Stomach (tissue), 19 donors: ENCODE measurements at places on chromosomes 13 and 19.

GRCh38 chr19:33100894-33101644 lies 20.1 kb downstream of the GPATCH1 start:
- peak; percentile 89 for DNase-seq

- DNase-seq, result no peak
Observed at GRCh38 chr13:99835442-99835841, 136.1 kb downstream of the ZIC5 start.

DNA sequence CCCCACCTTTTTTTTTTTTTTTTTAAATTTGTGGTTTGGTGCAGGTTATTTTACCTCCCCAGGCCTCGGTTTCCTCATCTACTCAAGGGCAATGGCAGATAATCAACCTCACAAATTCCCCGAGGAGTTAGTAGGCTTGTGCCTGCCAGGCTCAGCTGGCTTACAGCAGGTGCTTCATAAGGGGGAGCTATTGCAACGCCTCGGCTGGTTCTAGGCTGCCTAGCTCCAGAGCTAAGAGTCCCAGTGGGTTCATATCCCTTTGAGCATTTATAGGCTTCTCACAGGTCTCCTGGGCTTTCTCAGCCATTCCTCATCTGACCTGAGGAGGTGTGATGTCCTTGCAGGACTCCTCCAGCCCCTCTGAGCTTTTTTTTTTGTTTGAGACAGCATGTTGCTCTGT lies 10.6 kb downstream of the BCKDHA start:
- no peak for DNase-seq

GRCh38 chr13:45162194-45162593 lies 38.7 kb downstream of the KCTD4 start:
- DNase-seq, result no peak

GRCh38 chr13:110194451-110194850 lies 112.5 kb downstream of the COL4A1 start:
- no peak for DNase-seq

DNA sequence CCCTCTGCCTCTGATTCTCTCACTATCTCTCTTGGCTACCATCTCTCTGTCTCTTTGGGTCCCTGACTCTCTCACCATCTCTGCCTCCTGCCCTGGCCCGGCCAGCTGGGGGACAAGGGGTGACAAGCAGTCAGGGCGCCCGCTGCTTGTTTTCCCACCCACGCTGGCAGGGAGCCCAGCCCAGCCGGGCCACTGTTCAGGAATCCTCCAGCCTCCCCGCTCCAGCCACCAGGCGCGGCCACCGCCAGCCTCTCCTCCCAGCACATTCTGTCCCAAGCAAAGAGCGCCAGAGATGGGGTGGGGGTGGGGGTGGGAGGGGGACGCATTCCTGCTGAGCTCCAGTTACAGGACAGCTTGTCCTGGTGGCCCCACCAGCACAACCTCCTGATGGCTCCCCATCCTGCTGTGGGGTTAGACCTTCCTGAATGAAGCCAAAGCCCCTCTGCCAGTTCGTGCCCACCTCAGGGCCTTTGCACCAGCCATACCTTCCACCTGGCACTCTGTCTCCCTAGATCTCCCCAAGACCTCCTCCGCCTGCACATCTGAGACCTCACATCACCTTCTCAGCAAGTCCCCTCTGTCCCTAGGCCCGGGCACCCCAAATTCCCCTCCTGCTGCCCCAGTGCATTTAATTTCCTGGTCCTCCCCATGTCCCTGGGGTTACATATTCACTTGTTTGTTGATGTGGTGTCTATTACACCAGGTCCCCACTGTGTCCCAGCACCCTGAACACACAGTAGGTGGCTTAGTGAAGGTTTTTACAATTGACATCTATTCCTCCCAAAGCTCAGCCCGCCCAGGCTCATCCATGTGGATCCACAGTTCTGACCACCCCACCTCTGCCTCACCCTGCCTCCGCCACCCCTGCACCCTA lies 12.5 kb downstream of the ARRDC2 start:
- peak; percentile 82 for DNase-seq

- no peak for DNase-seq
Observed at GRCh38 chr13:77860507-77860981, 58.1 kb downstream of the EDNRB start.

DNA sequence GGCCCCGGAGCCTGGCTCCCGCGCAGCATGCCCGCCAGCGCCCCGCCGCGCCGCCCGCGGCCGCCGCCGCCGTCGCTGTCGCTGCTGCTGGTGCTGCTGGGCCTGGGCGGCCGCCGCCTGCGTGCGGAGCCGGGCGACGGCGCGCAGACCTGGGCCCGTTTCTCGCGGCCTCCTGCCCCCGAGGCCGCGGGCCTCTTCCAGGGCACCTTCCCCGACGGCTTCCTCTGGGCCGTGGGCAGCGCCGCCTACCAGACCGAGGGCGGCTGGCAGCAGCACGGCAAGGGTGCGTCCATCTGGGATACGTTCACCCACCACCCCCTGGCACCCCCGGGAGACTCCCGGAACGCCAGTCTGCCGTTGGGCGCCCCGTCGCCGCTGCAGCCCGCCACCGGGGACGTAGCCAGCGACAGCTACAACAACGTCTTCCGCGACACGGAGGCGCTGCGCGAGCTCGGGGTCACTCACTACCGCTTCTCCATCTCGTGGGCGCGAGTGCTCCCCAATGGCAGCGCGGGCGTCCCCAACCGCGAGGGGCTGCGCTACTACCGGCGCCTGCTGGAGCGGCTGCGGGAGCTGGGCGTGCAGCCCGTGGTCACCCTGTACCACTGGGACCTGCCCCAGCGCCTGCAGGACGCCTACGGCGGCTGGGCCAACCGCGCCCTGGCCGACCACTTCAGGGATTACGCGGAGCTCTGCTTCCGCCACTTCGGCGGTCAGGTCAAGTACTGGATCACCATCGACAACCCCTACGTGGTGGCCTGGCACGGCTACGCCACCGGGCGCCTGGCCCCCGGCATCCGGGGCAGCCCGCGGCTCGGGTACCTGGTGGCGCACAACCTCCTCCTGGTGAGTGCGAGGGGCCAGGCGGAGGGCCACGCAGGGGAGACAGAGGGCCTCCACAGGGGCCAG lies at the start of gene KL:
TSS of gene KL (plus strand) at position 10 of the 909 bp plus-strand sequence. CDS start at position 28, 18 bp downstream.
- DNase-seq, result peak; percentile 74
